ENCODE measurements at places on chromosomes 12 and 14.

DNA sequence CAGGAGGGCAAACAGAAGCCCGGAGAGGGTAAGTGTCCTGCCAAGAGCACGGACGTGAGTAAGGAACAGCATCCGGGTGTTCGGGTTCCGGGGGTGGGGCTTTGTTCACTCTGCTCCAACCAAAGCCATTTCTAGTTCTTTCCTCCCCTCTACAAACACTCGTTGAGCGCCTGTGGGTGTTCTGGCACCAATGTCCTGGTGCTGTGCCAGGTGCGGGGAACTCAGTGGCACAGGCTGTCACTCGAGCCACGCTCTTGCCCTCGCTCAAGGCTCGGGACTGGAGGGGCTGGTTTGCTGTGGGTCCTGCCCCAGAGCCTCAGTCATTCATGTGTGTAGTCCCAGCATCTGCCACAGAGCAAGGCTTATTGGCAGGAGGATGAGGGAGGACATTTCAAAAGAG is 157.5 kb downstream of the CALM1 start:
- no peak for DNase-seq

DNA sequence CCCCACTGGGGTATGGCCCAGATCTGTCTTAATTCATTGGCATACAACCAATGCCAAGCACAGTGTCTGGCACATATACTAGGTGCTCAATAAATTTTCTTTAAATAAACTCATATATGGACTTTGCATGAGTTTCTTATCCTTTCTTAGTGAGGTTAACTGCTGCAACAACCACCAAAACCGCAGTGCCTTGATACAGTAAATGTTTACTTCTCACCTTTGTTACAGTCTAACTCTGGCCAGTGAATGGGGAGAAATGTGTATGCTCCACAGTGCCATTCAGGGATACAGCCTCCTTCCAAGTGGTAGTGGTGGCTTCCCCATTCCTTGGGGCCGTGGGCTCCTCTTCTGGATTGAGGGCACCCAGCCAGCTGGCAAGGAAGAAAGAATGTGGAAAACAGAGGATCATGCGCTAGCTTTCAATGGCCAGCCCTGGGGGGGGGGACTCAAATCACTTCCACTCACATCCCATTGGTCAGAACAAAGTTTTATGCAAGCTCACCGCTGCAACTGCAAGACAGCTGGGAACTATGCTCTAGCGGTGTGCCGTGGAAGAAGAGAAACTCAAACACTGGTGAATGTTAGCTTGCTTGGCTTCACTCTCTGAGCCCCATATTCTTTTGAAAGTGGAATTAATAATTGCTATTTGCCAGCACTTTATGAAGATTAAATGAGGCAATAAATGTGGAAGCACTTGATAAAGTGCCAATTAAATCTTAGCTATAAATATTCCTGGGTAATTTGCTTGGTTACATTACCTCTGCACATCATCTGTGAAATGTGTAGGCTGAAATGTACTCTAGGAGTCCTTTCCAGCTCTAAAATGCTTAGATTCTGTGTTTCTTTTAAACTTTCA is 51.0 kb upstream of the SOCS2 start:
- DNase-seq: no peak

- no peak for DNase-seq
Measured at GRCh38 chr12:105855361-105856047, 283.2 kb downstream of the NUAK1 start.

DNA sequence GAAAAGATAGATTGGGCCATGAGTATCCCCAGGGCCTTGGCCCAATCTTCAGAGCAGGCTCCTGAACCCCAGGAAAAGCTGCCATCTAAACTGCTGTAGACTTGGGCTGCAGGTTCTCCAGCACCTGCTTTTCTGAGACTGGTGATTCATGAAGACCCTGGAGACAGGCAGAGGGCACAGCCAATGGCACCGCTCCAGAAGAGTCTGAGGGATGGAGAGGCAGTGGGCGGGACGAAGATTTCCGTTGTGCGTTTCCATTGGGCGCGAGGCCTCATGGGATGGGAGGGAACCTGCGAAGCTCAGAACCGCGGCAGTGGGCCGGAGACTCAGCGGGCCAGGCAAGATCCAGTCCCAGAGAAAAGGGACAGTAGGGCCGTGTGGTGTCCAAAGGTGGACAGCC is 375.1 kb downstream of the IPO8 start:
- no peak for DNase-seq

GRCh38 chr12:106135781-106136180 is 3.0 kb downstream of the NUAK1 start:
- DNase-seq: no peak

GRCh38 chr12:72134246-72135020 is 137.7 kb upstream of the TRHDE start:
- DNase-seq: no peak

GRCh38 chr14:82587226-82587625 is 1053.6 kb upstream of the SEL1L start:
- no peak for DNase-seq

GRCh38 chr12:132133952-132134652 is 10.0 kb downstream of the DDX51 start:
- DNase-seq: no peak

DNA sequence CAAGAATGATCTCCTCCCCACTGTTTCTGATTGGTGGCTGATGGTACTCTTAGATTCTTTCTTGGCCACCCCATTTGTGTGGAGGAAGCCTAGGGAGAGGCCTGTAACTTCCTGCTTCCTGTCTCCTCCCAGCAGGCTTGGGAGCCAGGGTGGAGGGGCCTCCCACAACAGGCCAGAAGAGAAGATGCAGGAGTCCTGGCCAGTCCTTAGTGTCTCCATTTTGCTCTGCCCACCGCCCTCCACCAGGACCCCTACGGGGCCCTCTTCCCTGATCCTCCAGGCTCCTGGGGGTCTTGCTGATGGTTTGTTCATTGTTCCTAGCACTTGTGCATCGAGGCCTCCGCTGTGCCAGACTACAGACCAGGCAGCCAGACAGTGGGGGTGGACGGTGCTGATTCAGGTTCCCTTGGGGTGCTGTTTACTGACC is 6.8 kb downstream of the TSPAN9 start:
- DNase-seq: no peak
